ENCODE measurements at places on chromosomes 6 and 20.

- no peak for DNase-seq
- no peaks in the 10 kb centered on the region for H3K36me3 ChIP-seq
- no peak overlapping the region for H3K4me3 ChIP-seq
- peaks cover 11% of the 10 kb centered on the region for H3K27me3 ChIP-seq
Observed at GRCh38 chr6:84772428-84773132, 8.2 kb upstream of the TBX18 start.

- H3K36me3 ChIP-seq: no peaks in the 10 kb centered on the region
- H3K27me3 ChIP-seq: no peaks in the 10 kb centered on the region
- H3K4me3 ChIP-seq: no peak overlapping the region
- peaks cover 39% of the 10 kb centered on the region for H3K4me1 ChIP-seq
Observed at GRCh38 chr6:111607279-111607678, 1.6 kb upstream of the TRAF3IP2 start.

DNA sequence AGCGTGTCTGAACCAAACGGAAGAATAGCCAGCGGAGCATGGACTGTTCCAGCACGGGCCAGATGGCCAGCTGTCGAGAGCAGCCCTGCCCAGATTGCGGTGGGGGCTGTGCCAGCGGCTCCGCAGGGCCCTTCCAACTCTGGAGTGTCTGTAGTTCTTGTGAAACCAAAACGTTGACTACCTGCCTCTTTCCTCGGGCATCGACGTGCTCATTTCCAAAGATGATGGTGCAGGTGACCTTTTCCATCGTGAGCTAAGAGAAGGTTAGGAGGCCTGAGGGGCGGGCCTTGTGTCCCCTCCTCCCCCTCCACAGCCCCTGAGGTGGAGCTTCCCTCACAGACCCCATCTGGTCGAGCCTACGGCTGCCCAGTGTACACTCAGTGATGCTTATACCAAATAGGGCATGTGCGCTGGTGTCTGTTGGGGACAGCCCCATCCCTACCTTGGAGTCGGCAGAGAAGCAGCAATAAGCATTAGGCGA lies 12.9 kb upstream of the C20orf144 start:
- H3K36me3 ChIP-seq: peaks cover 12% of the 10 kb centered on the region
- H3K4me3 ChIP-seq: no peak overlapping the region
- H3K4me1 ChIP-seq: peaks cover 12% of the 10 kb centered on the region
- H3K27me3 ChIP-seq: no peaks in the 10 kb centered on the region

DNA sequence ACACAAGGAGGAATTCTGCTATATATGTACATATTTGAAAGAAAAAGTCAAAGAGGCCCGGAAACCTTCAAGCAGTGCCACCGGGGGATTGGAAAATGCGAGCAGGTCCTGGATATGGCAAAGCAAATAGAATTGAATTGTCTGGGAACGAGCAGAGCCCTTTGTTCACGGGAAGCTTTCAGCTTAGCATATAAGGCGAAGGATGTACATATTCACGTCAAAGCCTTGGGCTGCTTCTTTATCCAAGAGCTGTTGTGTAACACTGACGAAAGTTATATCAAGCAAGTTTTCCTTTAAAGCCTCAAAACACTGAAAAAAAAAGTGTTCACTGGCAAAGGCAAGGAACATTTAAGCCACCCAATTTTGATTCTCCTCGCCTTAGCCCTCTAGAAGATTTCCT lies 171.0 kb downstream of the GPX5 start:
- peaks cover 30% of the 10 kb centered on the region for H3K27me3 ChIP-seq
- H3K4me3 ChIP-seq: no peak overlapping the region
- no peak for DNase-seq
- H3K27ac ChIP-seq: no peak overlapping the region
- no peaks in the 10 kb centered on the region for H3K4me1 ChIP-seq

- no peak for DNase-seq
- no peaks in the 10 kb centered on the region for H3K36me3 ChIP-seq
- H3K4me3 ChIP-seq: no peak overlapping the region
Observed at GRCh38 chr20:13017883-13018535, 9.2 kb downstream of the SPTLC3 start.

DNA sequence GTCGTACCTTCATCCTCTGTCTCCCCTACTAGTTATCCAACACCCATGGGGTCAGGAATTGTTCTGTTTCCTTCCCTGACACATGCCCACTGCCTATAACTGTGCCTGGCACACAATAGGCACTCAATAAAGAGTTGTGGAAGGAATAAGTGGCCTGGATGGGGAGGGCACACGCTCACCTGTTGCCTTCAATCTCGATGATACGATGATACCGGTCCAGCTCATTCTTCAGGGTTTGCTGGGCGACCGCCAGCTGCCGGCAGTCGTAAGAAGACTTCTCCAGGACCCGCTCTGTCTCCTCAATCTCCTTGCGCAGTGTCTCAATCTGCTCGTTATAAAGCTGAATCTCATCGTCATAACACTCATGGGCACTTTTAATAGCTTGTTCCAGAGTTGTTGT lies 32.5 kb downstream of the BFSP1 start:
- DNase-seq: no peak
- no peaks in the 10 kb centered on the region for H3K27me3 ChIP-seq
- no peaks in the 10 kb centered on the region for H3K36me3 ChIP-seq
- no peak overlapping the region for H3K4me3 ChIP-seq
- no peak overlapping the region for H3K27ac ChIP-seq

GRCh38 chr6:136964398-136964797 lies 42.3 kb downstream of the SLC35D3 start:
- no peak overlapping the region for H3K27ac ChIP-seq
- H3K27me3 ChIP-seq: no peaks in the 10 kb centered on the region
- no peaks in the 10 kb centered on the region for H3K4me1 ChIP-seq
